Stimulated activated naive B cell treated with anti-CD40 and anti-IgM and Interleukin-4, amounts not matched to agents 10 μg/mL and 1 μg/mL and 100 μg/mL, for 72 hours (primary cell): ENCODE measurements at places on chromosomes 2 and 18.

GRCh38 chr2:108988796-108989713 lies at the start of gene EDAR:
Gene EDAR (minus strand): TSS chr2:108989220. CDS start chr2:108931014, 58,206 bp downstream.
- H3K4me3 ChIP-seq: peak within 1 kb of the TSS; percentile 21
- H3K4me1 ChIP-seq: peaks cover 7% of the 10 kb centered on the region
- H3K27ac ChIP-seq: no peak within 1 kb of the TSS
- peaks cover 19% of the 10 kb centered on the region for H3K27me3 ChIP-seq

DNA sequence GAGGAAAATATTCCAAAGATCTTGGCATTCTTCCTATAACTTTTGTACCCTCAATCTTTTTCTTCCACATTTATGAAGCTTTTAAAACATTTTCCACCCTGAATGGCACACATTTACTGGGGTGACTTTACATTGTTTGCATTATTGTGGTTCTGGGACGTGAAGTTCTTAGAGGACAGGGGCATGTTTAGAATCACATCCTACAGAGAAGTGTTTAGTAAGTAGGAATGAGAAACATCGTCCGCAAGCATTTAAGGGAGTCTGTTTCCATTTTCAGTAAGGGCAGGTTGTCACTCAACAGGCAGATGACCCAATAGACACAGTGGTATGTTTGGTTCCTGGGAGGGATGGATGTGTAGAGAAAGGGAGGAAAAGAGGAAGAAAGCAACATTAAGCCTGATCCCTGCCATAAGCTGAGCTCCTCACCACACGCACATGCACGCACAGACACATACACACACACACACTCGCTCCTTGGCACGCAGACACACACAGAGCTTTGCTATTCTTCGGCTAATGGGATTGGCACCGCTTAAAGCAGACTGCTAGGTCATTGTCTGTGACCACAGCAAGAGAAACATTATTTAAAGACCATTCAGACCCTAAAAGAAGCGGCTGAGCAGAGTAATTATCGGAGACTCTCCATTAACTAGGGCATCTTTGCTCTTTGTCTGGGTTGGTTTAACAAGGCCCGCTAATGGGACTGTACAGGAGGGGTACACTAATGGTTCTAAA lies 14.2 kb upstream of the PLEKHM3 start:
- no peak overlapping the region for H3K4me3 ChIP-seq
- peaks cover 14% of the 10 kb centered on the region for H3K27me3 ChIP-seq
- no peaks in the 10 kb centered on the region for H3K36me3 ChIP-seq
- H3K4me1 ChIP-seq: peaks cover 3% of the 10 kb centered on the region

GRCh38 chr18:63107931-63108330 lies 211.6 kb downstream of the BCL2 start:
- H3K4me3 ChIP-seq: peak overlapping the region; percentile 77
- no peak for DNase-seq
- H3K4me1 ChIP-seq: peaks cover 56% of the 10 kb centered on the region

DNA sequence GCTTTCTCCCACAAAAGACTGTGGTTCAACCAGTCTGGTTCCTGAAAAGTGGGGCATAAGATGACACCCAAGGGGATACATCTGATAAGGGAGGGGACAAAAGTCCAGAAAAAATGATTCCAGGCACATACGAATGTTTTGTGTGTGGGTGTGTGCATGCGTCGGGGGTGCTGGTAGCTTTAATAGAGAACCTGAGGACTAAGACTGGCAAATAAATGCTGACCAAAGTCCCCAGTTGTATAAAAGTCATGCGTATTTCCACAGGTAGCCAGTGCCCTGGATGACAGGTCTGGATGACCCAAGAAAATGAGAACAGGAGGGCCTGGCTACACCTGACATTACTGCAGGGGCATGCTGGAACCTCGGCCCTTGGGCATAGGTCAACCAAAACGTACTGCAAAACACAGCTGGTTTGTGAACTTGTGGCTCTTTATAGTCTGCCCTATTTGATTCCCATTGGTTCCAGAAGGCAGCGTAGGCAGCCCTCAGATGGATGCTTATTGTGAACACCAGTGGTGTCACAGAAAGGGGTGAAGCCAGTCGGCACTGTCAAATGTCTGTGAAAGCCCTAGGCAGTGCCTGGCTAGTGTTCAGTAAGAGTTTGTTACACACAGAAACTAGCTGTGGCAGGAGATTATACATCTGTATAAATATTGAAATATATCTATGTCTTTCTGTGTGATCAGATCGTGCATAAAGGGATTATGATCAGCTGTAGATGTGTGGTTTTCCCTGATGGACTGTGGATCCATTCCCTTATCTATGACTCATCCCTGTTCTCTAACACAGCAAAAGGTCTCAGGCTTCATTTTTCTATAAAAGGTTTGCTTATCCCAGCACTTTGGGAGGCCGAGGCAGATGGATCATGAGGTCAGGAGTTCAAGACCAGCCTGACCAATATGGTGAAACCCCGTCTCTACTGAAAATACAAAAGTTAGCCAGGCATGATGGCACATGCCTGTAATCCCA lies 58.3 kb downstream of the INSIG2 start:
- peaks cover 10% of the 10 kb centered on the region for H3K4me1 ChIP-seq
- no peak for DNase-seq
- no peak overlapping the region for H3K27ac ChIP-seq
- peaks cover 27% of the 10 kb centered on the region for H3K27me3 ChIP-seq
- peaks cover 3% of the 10 kb centered on the region for H3K36me3 ChIP-seq

GRCh38 chr2:127680706-127681287 lies 5.5 kb upstream of the LIMS2 start:
- H3K4me3 ChIP-seq: peak overlapping the region; percentile 66
- DNase-seq: no peak
- H3K27me3 ChIP-seq: peaks cover 24% of the 10 kb centered on the region

GRCh38 chr18:39434223-39434920 lies 1868.8 kb upstream of the CELF4 start:
- H3K27me3 ChIP-seq: no peaks in the 10 kb centered on the region
- no peaks in the 10 kb centered on the region for H3K36me3 ChIP-seq
- no peak for DNase-seq

DNA sequence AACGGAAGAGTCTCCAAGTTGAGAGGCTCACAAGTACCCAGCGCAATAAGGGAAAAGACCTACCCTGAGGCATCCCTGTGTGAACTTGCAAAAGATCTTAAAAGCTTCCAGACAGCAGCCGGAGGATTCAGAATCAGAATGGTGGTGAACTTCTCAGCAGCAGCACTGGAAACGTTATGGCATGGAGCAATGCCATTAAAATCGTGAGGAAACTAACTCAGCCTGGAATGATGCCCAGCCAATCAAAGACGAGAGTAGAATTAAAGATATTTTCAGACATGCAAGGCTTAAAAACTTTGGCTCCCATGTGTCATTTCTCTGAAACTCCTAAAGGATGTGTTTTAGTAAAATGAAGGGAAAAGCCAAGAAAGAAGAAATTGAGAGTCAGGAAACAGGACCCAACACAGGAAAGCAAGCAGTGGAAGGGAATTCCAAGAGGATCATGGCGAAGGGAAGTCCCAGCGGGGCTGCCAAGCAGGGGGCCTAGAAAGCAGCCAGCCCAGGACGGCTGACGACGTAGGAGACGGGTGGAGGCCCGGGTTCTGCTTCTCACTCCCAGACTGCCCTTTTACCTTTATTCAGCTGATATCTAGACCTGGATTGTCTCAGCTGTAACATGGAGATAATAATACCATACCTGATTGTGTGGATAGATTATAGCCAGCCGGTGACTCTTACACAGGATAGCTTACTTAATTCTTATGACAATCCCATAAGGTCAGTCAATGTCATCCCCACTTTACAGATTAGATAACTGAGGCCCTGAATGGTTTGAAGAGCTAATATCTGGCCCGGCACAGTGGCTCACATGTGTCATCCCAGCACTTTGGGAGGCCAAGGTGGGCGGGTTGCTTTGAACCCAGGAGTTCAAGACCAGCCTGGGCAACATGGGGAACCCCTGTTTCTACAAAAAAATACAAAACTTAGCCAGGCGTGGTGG lies 92.8 kb downstream of the ASAP2 start:
- H3K27me3 ChIP-seq: no peaks in the 10 kb centered on the region
- H3K4me3 ChIP-seq: no peak overlapping the region
- no peak overlapping the region for H3K27ac ChIP-seq
- no peaks in the 10 kb centered on the region for H3K36me3 ChIP-seq
- no peaks in the 10 kb centered on the region for H3K4me1 ChIP-seq

- H3K4me3 ChIP-seq: peak overlapping the region; percentile 22
- DNase-seq: peak; percentile 10
- H3K27ac ChIP-seq: peak overlapping the region; percentile 44
- H3K36me3 ChIP-seq: no peaks in the 10 kb centered on the region
Measured at GRCh38 chr2:151363709-151364108, 6.3 kb downstream of the TNFAIP6 start.

DNA sequence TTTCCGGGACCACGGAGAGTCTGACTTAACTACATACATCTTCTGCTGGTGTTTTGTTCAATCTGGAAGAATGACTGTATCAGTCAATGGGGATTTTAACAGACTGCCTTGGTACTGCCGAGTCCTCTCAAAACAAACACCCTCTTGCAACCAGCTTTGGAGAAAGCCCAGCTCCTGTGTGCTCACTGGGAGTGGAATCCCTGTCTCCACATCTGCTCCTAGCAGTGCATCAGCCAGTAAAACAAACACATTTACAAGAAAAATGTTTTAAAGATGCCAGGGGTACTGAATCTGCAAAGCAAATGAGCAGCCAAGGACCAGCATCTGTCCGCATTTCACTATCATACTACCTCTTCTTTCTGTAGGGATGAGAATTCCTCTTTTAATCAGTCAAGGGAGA lies 23.1 kb downstream of the ICOS start:
- H3K27ac ChIP-seq: no peak overlapping the region
- no peak overlapping the region for H3K4me3 ChIP-seq
- no peaks in the 10 kb centered on the region for H3K36me3 ChIP-seq
- peaks cover 5% of the 10 kb centered on the region for H3K27me3 ChIP-seq
- no peaks in the 10 kb centered on the region for H3K4me1 ChIP-seq

- H3K4me1 ChIP-seq: no peaks in the 10 kb centered on the region
- H3K4me3 ChIP-seq: no peak overlapping the region
- no peak for DNase-seq
- no peaks in the 10 kb centered on the region for H3K36me3 ChIP-seq
- no peak overlapping the region for H3K27ac ChIP-seq
Measured at GRCh38 chr2:108316461-108317258, 28.0 kb downstream of the SULT1C2 start.

GRCh38 chr2:148338541-148338940 lies 306.0 kb upstream of the EPC2 start:
- H3K27me3 ChIP-seq: no peaks in the 10 kb centered on the region
- no peak for DNase-seq
- H3K27ac ChIP-seq: no peak overlapping the region
- no peak overlapping the region for H3K4me3 ChIP-seq
- H3K4me1 ChIP-seq: peaks cover 3% of the 10 kb centered on the region

DNA sequence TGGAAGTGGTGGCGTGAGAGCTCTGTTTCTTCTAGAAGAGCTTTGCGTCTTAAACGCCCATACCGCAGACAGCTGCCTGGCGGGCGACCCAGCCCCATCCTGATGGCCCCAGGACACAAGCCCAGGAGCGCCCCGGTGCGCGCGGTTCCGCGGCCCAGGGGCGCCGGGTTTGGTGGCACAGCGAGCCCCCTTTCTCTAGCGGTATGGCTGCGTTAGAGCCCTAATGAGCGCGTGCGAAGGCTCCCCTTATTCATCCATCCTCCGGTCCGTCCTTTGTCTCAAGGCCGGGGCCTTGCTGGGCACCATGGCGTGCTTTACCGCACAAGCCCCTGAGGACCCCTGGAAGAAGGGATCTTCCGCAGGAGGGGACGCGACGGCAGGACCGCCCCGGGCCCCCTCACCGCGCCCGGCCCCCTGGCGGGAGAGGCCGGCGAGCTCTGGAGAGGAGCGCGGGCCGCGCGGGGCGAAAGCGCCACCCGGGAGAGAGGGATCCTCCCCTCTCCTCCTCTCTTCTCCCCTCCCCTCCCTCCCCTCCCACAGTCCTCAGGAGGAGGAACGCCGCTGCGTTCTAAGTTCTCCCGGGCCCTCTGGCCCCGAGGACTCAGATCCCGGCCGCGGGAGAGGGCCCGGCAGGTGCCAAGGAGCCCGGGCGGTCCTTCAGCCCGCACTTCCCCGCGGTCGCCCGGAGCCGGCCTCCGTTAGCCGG lies 626 bp upstream of the SLC1A4 start:
- DNase-seq: peak; percentile 70
- peaks cover 44% of the 10 kb centered on the region for H3K4me1 ChIP-seq
- no peaks in the 10 kb centered on the region for H3K27me3 ChIP-seq
- H3K36me3 ChIP-seq: peaks cover 38% of the 10 kb centered on the region
- peak overlapping the region; percentile 91 for H3K27ac ChIP-seq
- H3K4me3 ChIP-seq: peak overlapping the region; percentile 86

GRCh38 chr2:28390241-28390745 lies 2.4 kb upstream of the FOSL2 start:
- H3K36me3 ChIP-seq: peaks cover 10% of the 10 kb centered on the region
- H3K27ac ChIP-seq: peak overlapping the region; percentile 95
- DNase-seq: peak; percentile 79

- DNase-seq: no peak
- no peak overlapping the region for H3K4me3 ChIP-seq
- H3K4me1 ChIP-seq: peaks cover 8% of the 10 kb centered on the region
Measured at GRCh38 chr2:142944264-142944663, 66.8 kb downstream of the KYNU start.
